Memory B cell (primary cell): ENCODE measurements at places on chromosomes 7 and 10.

DNA sequence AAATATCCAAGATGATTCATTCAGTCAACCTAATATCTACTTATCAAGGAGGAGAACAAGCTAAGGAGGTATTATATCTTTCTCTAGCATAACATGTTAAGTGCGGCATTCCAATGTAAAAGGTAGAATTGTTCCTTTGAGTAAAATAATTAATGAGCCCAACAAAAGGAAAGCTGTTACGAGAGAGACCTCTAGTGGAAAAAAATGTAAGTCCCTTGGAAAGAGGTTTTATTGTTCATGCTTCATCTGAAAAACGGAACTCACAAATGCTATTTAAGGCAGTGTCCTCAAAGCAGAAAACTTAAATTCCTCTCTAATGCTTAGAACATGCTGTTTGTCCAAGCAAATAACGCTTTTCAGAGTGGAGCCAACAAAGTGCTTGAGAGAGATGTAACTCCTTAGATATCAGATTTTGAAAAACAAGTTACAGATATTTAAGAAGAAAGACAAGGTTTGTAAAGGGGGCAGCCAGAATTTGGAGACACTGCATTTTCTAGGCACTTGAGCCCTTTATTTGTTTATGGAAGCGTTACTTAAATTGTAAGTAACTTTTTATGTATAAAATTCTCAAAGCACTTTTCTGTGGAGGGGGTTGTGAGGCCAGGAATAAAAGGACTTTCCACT, 119.9 kb downstream of the TFEC start:
- peaks cover 7% of the 10 kb centered on the region for H3K4me1 ChIP-seq
- no peak for DNase-seq
- peaks cover 1% of the 10 kb centered on the region for H3K27me3 ChIP-seq
- no peak overlapping the region for H3K4me3 ChIP-seq
- H3K36me3 ChIP-seq, result no peaks in the 10 kb centered on the region
- no peak overlapping the region for H3K27ac ChIP-seq

GRCh38 chr7:2638224-2638991, 6.6 kb downstream of the TTYH3 start:
- H3K27me3 ChIP-seq, result no peaks in the 10 kb centered on the region
- H3K27ac ChIP-seq, result peak overlapping the region; percentile 77
- peaks cover 38% of the 10 kb centered on the region for H3K4me1 ChIP-seq
- no peak for DNase-seq

- H3K27ac ChIP-seq, result no peak overlapping the region
- no peaks in the 10 kb centered on the region for H3K36me3 ChIP-seq
- no peak overlapping the region for H3K4me3 ChIP-seq
- H3K4me1 ChIP-seq, result peaks cover 2% of the 10 kb centered on the region
- no peak for DNase-seq
Measured at GRCh38 chr7:111150709-111151108, 59.8 kb downstream of the LRRN3 start.

DNA sequence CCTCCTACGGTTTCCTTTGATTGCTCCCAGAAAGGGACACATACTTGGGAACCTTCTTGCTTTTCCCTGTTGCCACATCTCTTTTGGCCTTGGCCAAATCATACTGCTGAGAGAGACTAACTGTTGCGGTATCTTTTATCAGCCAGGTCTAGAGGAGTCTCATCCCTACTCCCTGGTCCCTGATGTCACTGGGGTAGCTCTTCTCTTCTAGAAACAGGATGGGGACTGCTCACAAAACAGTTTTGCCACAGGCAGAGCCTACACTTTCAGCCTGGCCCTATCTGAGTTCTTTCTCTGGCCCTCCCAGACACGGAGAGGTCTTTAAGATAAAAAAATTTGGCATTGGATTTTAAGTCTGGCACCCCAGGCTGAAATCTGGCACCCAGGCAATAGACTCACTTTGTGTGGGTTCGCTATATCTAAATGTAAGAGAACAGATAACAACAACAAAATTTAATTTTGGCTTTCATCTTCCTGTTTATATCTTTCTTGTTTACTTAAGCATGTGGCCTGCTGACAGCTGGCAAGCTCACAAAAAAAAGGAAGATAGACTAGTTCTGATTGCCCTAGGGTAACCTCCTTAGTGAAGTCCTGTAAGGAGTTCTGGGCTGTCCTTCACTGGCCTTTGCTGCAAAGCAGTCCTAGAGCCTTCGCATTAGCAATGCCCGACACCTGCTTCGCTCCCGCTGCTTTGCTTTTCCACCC, 228.3 kb upstream of the NPVF start:
- H3K27ac ChIP-seq, result no peak overlapping the region
- H3K27me3 ChIP-seq, result peaks cover 8% of the 10 kb centered on the region
- peaks cover 8% of the 10 kb centered on the region for H3K4me1 ChIP-seq

DNA sequence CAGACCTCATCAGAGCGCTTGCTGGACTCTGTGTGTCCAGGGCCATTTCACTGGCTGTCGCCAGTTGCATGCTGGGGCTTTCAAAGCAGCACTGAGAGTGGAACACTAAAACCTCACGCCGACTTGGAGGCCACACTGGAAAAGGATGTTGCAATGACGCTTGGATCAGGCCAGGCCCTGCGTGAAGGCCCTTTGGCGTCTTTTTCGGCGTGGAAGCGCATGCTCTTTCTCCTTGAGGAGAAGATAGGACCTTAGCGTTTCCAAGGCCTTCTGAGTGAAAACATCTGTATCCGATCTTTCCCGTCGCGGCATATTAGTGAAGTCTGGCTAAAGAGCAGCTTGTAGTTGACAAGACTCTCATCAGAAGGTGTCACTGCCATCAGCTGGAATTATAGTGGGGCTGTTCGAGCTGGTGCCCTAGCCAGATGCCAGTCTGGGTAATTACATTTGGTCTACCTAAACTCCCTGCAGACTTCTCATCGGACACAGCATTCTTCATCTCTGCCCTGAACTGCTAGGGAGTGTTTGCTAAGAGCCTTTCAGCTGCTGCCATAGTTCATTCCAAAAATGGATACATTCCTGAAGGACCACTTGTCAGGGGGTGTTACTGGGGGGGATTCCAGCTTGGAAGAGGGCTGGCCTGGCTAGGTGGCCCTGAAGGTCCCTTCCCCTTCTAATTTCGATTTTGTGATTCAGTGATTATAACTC, 167.7 kb upstream of the TCF7L2 start:
- H3K4me3 ChIP-seq, result no peak overlapping the region
- peaks cover 25% of the 10 kb centered on the region for H3K36me3 ChIP-seq
- H3K27me3 ChIP-seq, result no peaks in the 10 kb centered on the region
- no peak for DNase-seq

DNA sequence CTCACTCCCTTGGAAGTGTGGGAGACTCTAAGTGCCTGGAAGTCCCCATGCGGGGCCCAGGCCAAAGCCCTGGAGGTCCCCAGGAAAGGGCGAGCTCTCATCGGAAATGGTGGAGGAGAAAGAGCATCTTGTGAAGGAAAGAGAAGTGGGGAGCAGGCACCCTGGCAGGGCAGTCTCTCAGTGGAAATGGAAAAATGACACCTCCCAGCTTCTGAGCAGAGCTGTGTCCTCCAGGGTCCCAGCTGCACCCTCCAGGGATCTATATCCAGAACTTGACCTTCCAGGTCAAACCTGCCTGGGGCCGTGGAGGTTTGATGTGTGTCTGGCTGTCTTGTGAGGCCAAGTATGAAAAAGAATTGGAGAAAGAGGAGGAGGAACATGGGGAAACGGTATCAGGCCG, 29.5 kb downstream of the PAX2 start:
- no peak for DNase-seq
- no peaks in the 10 kb centered on the region for H3K4me1 ChIP-seq
- H3K27me3 ChIP-seq, result peaks cover 21% of the 10 kb centered on the region
- H3K27ac ChIP-seq, result no peak overlapping the region
- H3K36me3 ChIP-seq, result peaks cover 3% of the 10 kb centered on the region
- no peak overlapping the region for H3K4me3 ChIP-seq

DNA sequence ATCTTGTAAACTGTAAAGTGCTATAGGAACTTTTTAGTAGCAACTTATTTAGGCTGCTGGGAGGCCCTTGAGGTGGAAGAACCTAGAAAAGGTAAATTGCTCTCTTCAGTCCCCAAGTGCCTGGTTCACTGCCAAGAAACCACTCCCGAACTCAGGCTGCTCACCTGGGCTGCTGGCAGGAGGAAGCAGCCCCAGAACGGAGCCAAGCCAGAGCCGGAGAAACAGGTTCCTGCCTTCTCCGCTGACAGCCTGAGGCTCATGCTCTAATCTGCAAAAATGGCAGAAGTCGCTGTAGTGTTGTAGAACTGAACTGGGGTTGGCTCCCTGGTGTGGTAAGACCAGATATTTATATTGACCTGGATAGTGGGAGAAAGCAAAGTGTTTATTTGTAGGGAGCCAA, 136.0 kb downstream of the CUL2 start:
- no peak overlapping the region for H3K27ac ChIP-seq
- no peaks in the 10 kb centered on the region for H3K36me3 ChIP-seq
- peaks cover 2% of the 10 kb centered on the region for H3K4me1 ChIP-seq
- DNase-seq, result no peak

GRCh38 chr7:154928136-154929005, 74.6 kb downstream of the PAXIP1 start:
- peaks cover 21% of the 10 kb centered on the region for H3K4me1 ChIP-seq
- H3K36me3 ChIP-seq, result peaks cover 12% of the 10 kb centered on the region
- H3K27me3 ChIP-seq, result no peaks in the 10 kb centered on the region

DNA sequence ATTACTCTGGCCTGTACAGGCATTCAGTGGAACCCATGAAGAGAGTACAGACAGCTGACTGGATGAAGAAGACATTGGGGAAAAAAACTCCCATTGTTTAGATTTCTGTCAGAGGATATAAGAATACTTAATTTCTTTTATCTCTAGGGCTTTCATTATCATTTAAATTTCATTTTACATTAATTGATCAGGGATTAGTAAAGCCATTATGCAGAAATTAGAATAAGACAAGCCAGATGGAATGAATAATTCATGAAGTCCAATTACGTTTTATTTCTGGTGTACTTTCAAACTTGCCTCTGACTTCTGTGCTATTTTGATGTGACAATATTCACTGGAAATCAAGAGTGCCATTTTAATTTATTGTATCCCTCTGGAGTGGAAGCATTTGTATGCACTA, 247.0 kb downstream of the SLC25A13 start:
- no peak overlapping the region for H3K27ac ChIP-seq
- no peak for DNase-seq
- no peaks in the 10 kb centered on the region for H3K36me3 ChIP-seq
- peaks cover 7% of the 10 kb centered on the region for H3K27me3 ChIP-seq
- H3K4me1 ChIP-seq, result peaks cover 8% of the 10 kb centered on the region

DNA sequence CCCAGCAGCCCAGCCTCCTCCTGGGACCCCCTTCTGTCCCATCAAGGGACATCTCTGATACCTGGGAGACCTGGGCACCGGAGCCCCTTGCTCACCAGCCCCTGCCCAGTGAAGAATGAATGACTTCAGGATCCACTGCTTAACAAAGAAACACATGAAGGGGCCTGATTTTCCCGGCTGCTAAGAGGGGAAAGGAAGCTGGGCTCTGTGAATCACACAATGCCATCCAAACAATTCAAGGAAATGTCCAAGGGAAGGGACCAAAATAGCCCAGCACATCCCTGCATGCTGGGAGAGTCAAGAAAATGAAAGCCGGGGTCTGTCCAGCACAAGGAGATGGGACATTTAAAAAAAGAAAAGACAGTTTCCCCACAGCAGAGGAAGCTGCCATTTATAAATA, 128.7 kb upstream of the JCAD start:
- H3K4me1 ChIP-seq, result peaks cover 6% of the 10 kb centered on the region
- H3K4me3 ChIP-seq, result no peak overlapping the region
- H3K27ac ChIP-seq, result no peak overlapping the region
- H3K36me3 ChIP-seq, result no peaks in the 10 kb centered on the region
- no peak for DNase-seq
- peaks cover 1% of the 10 kb centered on the region for H3K27me3 ChIP-seq

DNA sequence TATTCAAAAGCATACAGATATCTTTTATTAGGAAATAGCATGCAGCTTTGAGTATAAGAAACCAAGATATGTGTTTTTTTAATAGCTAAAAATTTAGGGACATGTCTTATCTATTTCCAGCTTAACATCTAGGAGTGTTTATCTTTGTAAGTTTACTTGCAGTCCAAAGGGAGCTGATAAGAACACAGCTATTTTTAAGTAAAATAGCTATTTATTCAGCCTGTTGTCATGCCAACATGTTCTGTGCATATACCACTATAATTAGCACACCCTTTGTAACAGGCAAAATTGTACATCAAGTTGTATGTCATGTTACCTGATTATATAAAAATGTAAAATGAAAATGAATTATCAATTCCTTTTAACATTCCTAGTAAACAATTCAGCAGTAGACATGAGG, 29.6 kb downstream of the FAM133B start:
- no peak for DNase-seq
- H3K4me3 ChIP-seq, result no peak overlapping the region
- peaks cover 25% of the 10 kb centered on the region for H3K36me3 ChIP-seq
- no peaks in the 10 kb centered on the region for H3K27me3 ChIP-seq
- no peaks in the 10 kb centered on the region for H3K4me1 ChIP-seq
- no peak overlapping the region for H3K27ac ChIP-seq

GRCh38 chr10:47076949-47077361, 165.7 kb downstream of the PTPN20 start:
- H3K4me1 ChIP-seq, result no peaks in the 10 kb centered on the region
- peaks cover 14% of the 10 kb centered on the region for H3K27me3 ChIP-seq
- DNase-seq, result no peak
- H3K4me3 ChIP-seq, result no peak overlapping the region
- no peak overlapping the region for H3K27ac ChIP-seq

GRCh38 chr10:26381986-26382385, 56.2 kb upstream of the APBB1IP start:
- H3K27me3 ChIP-seq, result no peaks in the 10 kb centered on the region
- no peaks in the 10 kb centered on the region for H3K36me3 ChIP-seq
- DNase-seq, result no peak
- no peak overlapping the region for H3K4me3 ChIP-seq
- no peaks in the 10 kb centered on the region for H3K4me1 ChIP-seq

DNA sequence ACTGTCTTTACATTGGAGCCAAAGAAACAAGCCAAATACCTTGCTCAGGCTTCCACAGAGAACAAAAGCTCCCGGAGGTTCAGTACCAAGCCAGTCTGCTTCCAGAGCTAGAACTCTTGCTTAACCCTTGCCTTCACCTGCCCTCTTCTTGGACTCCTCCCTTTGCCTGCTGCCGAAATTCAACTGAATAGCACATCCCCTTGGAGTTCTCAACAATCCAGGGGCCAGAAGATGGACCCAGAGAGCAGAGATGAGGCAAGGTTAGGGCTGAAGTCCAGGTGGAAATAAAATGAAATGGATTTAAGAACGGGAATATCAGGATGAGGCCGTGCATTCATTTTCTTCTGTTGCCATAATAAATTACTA, 876 bp upstream of the PIK3AP1 start:
- peaks cover 3% of the 10 kb centered on the region for H3K36me3 ChIP-seq
- H3K4me1 ChIP-seq, result peaks cover 43% of the 10 kb centered on the region
- no peak for DNase-seq
- peak overlapping the region; percentile 89 for H3K4me3 ChIP-seq
- peak overlapping the region; percentile 96 for H3K27ac ChIP-seq

DNA sequence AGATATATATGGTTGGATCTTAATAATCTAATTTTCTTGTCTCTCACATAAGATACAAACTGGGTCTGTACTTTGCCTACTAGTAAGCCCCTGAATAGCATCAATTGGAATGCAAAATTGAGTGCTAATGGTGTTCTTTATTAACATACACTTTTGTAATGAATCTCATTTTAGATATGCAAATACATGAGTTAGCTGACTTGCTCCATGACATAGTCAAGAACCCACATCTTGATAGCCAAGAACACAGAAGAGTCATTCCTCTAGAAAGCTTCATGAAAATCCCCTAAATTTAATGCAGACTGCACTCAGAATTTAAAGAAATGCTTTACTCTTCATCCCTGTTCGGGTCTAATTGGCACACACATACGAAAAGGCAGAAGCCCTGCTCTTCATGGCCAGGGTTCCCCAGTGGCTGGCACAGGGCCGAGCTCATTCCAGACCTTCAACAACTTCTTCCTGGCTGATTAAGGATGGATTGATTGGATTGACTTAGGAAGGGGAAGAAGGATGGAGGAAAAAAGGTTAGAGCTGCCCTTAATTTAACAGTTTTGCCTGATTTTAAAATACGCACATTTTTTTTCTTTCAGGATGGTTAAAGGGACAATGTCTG, 431.1 kb upstream of the KLF6 start:
- peaks cover 7% of the 10 kb centered on the region for H3K4me1 ChIP-seq
- peaks cover 2% of the 10 kb centered on the region for H3K27me3 ChIP-seq
- H3K27ac ChIP-seq, result no peak overlapping the region
- no peak overlapping the region for H3K4me3 ChIP-seq
